RCC 7860 (cell line): ENCODE measurements at places on chromosomes 7 and 10.
A peak's percentile ranks its signal among the peaks of the same experiment; 100 is the strongest.

GRCh38 chr10:128211064-128211504 is 84.9 kb upstream of the MKI67 start:
- DNase-seq: no peak

DNA sequence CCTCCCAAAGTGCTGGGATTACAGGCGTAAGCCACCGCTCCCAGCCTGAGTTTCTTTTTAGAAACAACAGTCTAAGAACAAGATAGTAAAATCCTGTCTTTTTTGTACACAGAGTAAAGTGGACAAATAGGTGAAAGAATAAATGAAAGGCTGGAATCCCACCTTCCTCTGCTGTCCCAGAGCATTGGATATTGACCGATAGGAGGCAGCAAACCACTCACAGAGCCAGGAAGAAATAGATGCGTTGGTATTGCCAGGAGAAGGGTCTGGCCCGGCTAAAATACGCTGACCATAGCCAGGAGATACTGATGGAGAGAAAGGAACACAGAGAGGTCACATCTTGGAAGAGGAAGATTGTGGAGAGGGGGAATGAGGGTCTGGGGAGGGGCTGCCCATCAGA is 11.4 kb upstream of the ZNF12 start:
- DNase-seq: no peak

DNA sequence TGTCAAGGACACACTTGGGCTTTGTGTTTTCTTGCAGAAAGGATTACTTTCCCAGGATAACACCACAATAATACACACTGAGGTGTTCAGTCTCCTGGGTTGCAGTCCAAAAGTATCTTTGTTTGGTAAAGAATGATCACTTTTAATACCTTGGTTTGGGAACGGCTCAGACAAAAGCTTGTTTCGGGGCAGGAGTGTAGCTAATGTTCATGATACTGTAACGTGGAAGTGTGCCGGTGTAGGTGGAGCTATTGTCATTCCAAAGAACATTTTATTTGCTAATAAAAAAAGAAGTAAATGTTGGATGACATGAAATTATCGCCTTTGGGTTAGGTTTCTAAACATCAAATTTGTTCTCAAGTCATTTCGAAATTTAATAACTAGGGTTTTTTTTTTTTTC is 1.2 kb downstream of the EIF4H start:
- no peak for DNase-seq

DNA sequence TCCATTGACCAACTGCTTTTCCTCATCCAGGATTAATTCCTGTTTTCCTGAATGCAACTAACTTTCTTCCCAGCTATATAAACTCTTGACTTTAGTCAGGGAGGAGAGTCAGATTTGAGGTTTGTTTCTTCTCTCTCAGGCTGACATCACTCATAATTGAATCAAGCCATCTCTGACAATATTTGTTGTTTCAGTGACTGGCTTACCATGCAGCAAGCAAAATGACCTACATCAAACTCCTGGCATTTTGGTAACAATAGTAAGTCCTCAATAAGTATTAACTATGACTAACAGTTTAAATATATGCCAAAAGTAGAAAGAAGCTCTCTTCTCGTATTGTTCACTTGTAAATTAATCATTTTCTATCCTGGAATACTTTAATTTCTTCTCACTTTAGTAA is 625.7 kb upstream of the KCND2 start:
- no peak for DNase-seq

DNA sequence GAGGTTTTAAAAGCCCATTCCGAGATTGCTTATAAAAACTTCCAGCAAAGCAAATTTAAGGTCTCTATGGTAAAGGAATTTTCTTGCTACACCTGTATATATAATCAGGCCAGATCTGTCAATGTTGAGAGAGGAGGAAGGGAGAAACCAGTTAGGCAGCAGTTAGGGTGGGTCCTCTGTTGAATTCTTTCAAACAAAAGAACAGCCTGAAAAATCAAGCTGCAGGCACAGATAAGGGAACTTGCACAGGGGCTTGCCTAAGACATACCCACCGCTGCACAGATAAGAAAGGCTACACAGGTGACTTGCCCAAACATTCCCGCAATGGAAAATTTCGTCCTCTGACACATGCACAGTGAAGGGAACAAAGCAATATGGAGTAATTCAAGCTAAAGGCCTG is 59.8 kb upstream of the IMMP2L start:
- no peak for DNase-seq

DNA sequence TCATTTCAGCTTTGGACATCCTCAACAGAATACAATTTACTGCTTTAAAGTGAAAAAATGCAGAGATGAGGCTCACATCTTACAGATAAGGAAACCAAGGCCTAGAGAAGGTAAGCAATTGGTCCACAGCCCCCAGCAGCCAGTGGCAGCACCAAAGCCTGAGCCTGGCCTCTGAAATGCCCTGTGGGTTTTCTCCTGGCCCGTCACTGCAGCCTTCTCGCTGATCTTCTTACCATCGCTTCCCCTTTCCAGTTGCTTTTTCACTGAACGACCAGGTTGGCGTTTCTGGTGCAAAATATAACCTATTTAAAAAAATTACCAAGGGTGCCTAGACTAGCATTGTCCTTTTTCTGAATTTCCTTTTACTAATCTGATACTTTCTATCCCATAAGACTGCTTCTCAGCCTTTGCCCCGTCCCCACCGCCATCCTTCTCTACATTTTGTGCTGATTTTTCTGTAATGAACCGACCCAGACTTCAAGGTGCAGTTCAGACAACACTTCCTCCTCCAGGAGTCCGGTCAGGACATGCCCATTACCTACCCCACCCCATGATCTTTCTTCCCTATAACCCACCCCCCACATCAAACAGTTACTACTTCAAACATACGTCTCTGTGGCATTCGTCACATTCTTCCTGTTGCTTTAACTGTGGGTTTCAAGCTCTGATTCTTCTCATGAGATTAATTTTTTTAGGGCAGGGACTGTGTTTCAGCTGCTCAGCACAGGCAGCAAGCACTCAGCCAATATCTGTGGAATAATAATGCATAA is 289.4 kb downstream of the DNAJB6 start:
- no peak for DNase-seq

DNA sequence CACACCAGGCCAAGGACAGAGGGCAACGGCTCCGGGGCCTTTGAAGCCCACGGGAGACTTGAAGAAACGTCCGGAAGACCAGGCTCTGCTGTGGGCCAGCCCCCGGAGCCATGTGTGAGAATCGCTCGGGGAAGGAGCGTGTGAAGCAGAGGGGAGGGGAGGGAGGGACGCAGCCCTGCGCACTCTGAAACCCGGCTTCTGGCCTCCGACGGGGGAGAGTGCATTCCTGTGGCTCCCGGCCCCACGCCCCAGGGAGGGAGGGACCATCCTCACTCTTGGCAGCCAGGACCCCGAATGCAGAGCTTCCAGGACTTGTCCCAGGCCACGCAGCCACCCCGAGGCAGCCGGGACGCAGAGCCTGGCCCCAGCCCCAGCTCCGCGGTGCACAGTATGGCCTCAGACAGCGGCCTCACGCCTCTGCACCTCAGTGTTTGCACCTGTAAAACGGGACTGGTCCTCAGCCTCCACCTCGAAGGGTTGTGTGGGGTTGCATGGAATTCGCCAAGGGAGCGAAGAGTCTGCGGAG is 67.4 kb downstream of the PDGFA start:
- DNase-seq: no peak

DNA sequence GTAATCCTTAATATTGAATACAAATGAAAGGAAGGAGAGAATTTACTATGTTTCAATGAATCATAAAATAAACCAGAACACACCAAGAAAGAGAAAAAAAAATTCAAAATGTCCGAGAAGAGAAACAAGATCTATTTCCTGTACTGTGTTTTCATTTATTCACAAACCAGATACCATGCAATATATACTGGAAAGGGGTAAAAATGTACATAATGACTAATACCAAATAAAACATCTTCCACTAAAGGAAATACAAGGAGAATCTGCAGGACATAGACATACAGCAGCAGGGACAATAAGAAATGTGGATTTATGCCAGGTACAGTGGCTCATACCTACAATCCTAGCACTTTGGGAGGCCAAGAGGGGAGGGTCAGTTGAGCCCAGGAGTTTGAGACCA is 24.3 kb upstream of the TMEM26 start:
- DNase-seq: no peak

DNA sequence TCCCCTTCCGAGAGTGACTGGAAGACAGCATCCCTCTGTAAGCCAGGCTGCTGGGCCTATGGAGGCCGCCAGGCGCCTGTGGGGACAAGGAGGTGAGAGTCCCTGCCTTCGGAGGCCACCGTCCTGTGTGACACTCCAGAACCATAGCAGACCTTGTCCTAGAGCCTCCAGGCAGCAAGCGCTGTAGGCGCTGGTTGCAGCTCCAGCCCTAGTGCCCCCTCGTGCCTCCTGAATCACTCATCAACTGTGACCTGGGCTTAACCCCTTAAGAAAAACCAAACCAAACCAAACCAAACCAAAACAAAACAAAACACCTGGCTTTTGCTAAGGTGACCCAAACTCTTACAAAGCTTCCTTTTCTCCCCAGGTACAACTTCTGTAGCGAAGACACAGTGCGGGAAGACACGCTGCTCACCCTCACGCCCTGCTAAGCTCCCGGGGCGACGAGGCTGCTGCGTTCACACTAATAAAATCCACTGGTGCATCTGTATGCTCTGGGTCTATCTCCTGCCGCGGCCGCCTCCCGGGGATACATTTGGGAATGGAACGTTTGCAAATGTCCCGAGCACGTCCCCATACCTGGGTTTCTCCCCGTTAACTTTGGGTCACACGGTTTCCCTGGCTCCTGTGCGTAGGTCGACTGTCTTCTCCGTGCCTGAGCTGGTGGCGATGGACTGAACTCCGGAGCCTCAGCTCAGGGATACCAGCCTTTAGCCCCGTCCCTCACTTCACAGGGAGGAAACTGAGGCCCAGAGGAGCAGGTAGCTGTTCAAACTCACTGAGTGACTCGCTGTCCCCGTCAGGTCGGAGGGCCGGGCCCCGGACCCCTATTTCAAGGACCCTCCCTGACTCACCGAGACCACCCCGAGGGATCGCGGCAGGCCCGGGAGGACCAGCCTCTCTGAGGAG is 11.8 kb upstream of the PNLIPRP2 start:
- DNase-seq: no peak

DNA sequence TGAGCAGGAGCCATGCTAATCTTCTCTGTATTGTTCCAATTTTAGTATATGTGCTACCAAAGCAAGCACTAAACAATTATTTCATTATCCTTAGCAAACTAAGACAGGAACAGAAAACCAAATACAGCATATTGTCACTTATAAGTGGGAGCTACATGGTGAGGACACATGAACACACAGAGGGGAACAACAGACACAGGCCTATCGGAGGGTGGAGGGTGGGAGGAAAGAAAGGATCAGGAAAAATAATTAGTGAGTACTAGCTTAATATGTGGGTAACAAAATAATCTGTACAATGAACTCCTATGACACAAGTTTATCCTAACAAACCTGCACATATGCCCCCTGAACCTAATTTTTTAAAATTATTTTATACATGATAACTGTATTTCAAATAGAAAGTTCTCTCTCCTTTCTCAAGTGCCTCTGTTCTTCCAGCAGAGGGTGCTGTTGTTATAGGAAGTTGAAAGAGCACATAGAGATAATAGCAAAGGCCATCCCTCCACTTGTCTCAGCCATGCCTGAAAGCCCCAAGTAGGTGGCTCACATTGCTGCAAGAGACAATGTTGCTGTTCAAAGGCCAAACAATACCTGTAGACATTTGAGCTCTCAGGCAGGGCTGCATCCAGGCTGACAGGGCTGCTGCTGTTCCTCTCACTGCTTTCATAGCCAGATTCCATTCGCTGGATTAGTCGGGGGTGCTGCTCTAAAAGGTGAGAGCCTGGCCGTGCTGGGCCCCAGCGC is 33.4 kb upstream of the PPP3CB start:
- peak; percentile 79 for DNase-seq

- DNase-seq: no peak
Observed at GRCh38 chr7:1086588-1087464, 1.1 kb upstream of the GPER1 start.

- no peak for DNase-seq
Observed at GRCh38 chr7:1112109-1112508, 24.2 kb downstream of the GPER1 start.

DNA sequence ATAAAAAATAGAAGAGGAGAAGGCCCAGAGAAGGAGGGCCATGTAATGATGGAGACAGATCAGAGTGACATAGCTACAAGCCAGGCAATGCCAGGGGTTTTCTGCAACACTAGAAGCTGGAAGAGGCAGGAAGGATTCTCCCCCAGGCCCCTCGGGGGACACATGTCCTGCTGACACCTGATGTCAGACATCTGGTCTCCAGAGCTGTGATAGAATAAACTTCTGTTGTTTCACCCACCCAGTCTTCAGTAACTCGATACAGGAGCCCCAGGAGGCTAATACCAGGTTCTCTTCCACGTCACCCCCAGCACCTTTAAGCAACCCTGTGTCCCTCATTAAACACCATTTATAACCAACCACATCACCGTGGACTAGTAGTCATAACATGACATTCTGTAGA is 94.9 kb downstream of the TMEM130 start:
- DNase-seq: no peak

DNA sequence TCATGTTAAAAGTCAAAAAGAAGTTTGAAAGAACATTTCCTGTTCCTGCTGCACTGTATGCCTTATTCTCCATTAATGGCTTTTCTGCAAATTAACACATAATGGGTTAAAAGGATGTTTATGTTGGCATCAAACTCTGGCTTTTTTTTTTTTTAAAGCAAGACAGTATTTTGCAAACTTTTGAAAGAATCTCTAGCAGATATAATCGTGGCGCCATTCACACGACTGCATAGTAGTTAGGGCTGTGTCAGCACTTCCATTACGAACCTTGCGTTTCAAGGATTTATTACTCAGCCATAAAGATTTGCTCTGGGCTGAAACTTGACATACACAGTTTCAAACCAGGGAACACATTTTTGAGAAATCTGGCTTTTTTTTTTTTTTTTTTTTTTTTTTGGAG is 207.8 kb downstream of the DYNC1I1 start:
- DNase-seq: no peak

DNA sequence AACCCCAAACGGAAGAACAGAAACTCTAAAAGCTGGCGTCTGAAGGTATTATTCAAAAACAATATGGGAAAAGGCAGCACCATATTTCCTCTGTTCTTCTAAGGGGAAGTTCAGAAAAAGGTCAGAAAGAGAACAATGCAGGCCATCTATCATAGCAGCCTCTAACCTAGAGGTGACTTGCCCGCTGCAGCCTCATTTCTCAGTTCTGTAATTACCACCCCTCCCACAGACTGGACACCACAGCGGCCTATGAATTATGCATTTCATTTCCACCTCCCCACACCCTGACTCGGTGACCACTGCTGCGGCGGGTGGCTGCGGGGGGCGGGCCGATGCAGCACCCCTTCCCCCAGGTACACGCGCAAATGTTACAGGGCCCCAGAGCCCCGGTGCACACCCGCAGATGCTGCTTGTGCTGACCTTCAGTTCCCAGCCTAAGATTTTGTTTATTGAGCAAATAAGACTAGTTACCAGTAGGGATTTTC is 125.5 kb downstream of the CLEC2L start:
- no peak for DNase-seq

- no peak for DNase-seq
Observed at GRCh38 chr7:5580714-5581395, 157.2 kb upstream of the TNRC18 start.

DNA sequence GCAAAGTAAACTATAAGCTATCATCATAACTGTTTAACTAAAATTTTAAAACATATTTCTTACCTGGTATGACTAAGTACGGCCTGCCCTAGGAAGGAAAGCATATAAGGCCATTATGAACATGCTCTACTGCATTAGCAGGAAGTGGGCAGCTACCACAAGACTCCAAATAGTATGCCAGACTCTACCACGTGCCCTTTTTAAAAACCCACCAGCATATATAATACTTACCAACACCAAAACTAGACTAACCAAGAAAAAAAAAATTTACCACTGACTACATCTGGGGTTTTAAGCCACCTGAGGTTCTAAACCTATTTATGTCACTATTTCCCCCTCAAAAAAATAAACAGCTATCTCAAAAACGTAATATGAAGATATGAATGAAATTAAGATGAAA is 30.1 kb downstream of the NUDCD3 start:
- DNase-seq: peak; percentile 65
